ENCODE measurements at places on chromosomes 2 and 18. TPM values are rescaled to one million over a fixed set of nuclear protein-coding genes. Genes with fewer than 3 reads are reported as not detected.

The PLEKHH2 gene
- 20.3 TPM for total RNA-seq

- no peak overlapping the region for H3K4me3 ChIP-seq
- H3K36me3 ChIP-seq = no peaks in the 10 kb centered on the region
- H3K4me1 ChIP-seq = no peaks in the 10 kb centered on the region
- H3K27me3 ChIP-seq = no peaks in the 10 kb centered on the region
- no peak for DNase-seq
These were observed 33.0 kb downstream of the FTCDNL1 start for GRCh38 chr2:199818026-199818425.

GRCh38 chr2:97761192-97761591 is 47.8 kb downstream of the ZAP70 start:
- no peak for DNase-seq
- peaks cover 16% of the 10 kb centered on the region for H3K4me1 ChIP-seq
- H3K27ac ChIP-seq = no peak overlapping the region
- H3K27me3 ChIP-seq = no peaks in the 10 kb centered on the region

- no peak overlapping the region for H3K4me3 ChIP-seq
- no peaks in the 10 kb centered on the region for H3K36me3 ChIP-seq
- H3K4me1 ChIP-seq = no peaks in the 10 kb centered on the region
- no peaks in the 10 kb centered on the region for H3K27me3 ChIP-seq
- no peak for DNase-seq
These were observed 55.2 kb upstream of the PAX3 start for GRCh38 chr2:222353993-222354392.

DNA sequence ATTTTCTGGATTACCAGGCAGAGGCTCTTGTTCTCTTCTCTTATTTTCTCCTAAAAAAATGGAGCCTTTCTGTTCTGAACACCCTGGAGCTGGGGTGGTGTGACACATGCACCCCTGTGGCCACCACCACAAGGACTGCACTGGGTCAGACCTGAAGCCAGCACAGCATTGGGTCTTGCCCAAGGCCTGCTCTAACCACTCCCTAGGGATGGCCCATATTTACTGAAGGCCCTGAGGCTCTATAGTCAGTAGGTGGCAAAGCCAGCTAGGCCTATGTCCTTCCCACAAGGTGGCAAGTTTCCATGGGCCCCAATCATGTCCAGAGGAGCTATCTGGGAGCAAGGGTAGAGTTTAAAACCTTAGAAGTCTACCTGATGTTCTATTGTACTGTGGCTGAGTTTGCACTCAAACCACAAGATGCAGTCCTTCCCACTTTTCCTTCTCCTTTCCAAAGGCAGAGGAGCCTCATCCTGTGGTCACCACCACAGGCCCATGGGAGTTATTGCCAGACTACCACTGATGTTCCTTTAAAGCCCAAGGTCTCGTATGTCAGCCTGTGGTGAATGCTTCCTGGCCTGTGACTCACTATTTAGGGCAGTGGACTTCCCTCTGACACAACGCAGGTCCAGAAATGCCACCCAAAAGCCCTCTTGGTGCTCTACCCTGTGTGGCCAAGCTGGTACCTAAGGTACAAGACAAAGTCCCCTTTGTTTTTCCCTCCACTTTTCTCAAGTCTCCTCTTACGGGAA is 15.0 kb upstream of the FMNL2 start:
- H3K27ac ChIP-seq = no peak overlapping the region
- no peak for DNase-seq
- no peaks in the 10 kb centered on the region for H3K36me3 ChIP-seq
- H3K4me1 ChIP-seq = no peaks in the 10 kb centered on the region
- H3K4me3 ChIP-seq = no peak overlapping the region
- H3K27me3 ChIP-seq = no peaks in the 10 kb centered on the region

GRCh38 chr2:74181739-74182138 is 3.1 kb upstream of the MOB1A start:
- DNase-seq = no peak
- no peak overlapping the region for H3K27ac ChIP-seq
- no peaks in the 10 kb centered on the region for H3K36me3 ChIP-seq
- no peaks in the 10 kb centered on the region for H3K27me3 ChIP-seq
- H3K4me3 ChIP-seq = no peak overlapping the region

DNA sequence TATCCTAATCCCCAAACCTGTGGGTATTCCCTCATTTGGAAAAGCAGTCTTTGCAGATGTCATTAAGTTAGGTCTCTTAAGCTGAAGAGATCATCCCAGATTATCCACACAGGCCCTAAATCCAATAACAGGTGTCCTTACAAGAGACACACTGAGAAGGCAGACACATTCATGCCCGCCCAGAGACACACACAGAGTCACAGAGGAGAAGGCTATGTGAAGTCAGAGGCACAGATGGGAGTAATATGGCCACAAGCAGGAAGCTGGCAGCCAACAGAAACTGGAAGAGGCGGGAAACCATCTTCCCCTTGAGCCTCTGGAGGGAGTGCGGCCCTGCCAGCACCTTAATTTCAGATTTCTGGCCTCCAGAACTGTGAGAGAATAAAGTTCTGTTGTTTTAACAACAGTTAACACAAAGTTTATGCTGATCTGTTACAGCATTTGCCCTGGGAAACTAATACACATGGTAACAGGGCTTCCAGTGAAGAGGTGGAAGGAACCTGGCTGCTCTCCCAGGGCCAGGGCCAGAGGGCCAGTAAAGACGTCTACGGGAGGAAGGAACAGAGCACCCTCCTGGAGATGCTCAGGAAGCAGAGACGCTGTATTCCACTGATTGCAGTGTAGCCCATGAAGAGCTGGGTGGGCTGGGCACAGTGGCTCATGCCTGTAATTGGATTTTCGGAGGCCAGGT is 217.5 kb downstream of the GLI2 start:
- no peak for DNase-seq
- H3K27ac ChIP-seq = no peak overlapping the region
- H3K4me1 ChIP-seq = peaks cover under 1% of the 10 kb centered on the region
- H3K4me3 ChIP-seq = no peak overlapping the region

DNA sequence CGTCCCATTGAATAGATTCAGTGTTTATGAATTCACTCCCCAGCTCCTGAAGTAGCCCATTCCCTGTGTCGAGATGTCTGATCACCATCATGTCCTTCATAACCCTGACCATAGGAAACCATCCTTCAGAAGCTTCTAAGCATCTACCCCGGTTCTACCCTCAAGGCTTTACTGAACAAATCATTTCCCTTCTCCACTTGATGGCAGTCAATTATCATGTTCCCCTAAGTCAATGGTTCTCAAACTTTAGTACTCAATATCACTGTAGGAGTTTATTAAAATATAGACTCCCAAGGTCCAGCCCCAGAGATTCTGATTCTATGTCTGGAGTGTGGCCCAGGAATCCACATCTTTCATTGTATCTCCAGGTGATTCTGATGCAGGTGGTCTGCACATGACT is 228.4 kb upstream of the SP5 start:
- H3K27ac ChIP-seq = no peak overlapping the region
- no peaks in the 10 kb centered on the region for H3K36me3 ChIP-seq
- no peaks in the 10 kb centered on the region for H3K4me1 ChIP-seq
- no peak overlapping the region for H3K4me3 ChIP-seq

DNA sequence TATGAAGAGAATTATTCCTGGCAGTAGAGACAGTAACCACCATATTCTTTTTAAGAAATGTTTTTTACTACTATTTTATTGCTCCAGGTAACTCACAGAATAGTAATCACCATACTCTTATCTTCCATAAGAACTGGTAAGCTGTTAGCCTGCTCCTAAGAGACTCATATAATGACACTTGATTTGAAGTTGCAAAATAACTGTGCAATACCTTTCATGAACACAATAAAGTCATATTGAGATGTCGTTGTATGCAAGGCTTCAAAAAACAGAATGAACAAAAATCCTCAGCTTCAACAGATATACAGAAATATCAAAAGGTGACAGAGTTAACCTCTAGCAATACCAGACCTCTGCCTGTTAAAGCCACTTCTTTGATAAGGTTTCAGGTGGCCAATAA is 360.1 kb downstream of the NBAS start:
- peaks cover 5% of the 10 kb centered on the region for H3K4me1 ChIP-seq
- no peaks in the 10 kb centered on the region for H3K27me3 ChIP-seq
- no peaks in the 10 kb centered on the region for H3K36me3 ChIP-seq
- no peak for DNase-seq
- H3K27ac ChIP-seq = no peak overlapping the region

GRCh38 chr2:120683081-120683480 is 52.6 kb upstream of the GLI2 start:
- H3K4me1 ChIP-seq = no peaks in the 10 kb centered on the region
- no peak overlapping the region for H3K4me3 ChIP-seq
- no peak overlapping the region for H3K27ac ChIP-seq
- no peaks in the 10 kb centered on the region for H3K36me3 ChIP-seq
- DNase-seq = no peak

DNA sequence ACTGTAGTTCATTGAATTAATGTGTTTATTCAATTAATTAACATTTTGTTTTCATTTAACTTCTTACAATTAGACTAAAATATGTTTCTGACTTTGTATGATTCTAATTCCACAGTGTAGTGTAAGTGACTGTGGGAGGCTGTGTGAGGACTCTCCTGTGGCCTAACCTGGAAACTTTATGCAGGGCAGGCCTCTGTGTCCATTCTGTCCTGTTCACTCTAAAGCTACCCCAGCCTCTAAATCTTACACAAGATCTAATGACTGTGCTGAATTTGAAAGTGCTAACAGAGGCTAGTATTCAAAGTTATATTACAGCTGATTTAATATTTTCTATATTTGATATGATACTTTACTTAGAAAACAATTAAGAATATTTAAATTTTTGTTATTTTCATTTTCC is 270.5 kb upstream of the CDH19 start:
- no peaks in the 10 kb centered on the region for H3K36me3 ChIP-seq
- H3K27ac ChIP-seq = no peak overlapping the region
- no peak for DNase-seq
- no peak overlapping the region for H3K4me3 ChIP-seq
- H3K4me1 ChIP-seq = no peaks in the 10 kb centered on the region
- H3K27me3 ChIP-seq = no peaks in the 10 kb centered on the region

The POTEC gene
- not detected for total RNA-seq

- H3K27me3 ChIP-seq = no peaks in the 10 kb centered on the region
- peak overlapping the region; percentile 88 for H3K27ac ChIP-seq
These were observed 2.8 kb downstream of the TMEM150A start for GRCh38 chr2:85599468-85600234.

DNA sequence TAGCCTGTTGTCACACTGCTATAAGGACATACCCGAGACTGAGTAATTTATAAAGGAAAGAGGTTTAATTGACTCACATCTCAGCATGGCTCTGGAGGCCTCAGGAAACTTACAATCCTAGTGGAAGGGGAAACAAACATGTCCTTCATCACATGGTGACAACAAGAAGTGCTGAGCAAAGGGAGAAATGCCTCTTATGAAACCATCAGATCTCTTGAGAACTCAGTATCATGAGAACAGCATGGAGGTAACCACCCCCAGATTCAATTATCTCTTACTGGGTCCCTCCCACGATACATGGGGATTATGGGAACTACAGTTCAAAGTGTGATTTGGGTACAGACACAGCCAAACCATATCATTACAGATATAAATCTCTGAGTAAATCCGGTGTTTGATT is 148.7 kb downstream of the PRPF40A start:
- no peak for DNase-seq
- H3K36me3 ChIP-seq = no peaks in the 10 kb centered on the region
- H3K27me3 ChIP-seq = no peaks in the 10 kb centered on the region

GRCh38 chr2:215418064-215418963 is 17.6 kb downstream of the FN1 start:
- H3K4me1 ChIP-seq = peaks cover 65% of the 10 kb centered on the region
- H3K4me3 ChIP-seq = no peak overlapping the region
- peaks cover 92% of the 10 kb centered on the region for H3K36me3 ChIP-seq
- DNase-seq = no peak
- peak overlapping the region; percentile 72 for H3K27ac ChIP-seq

GRCh38 chr2:20491739-20492531 is 45.1 kb downstream of the RHOB start:
- H3K27ac ChIP-seq = peak overlapping the region; percentile 28
- DNase-seq = no peak
- no peaks in the 10 kb centered on the region for H3K27me3 ChIP-seq
- no peaks in the 10 kb centered on the region for H3K36me3 ChIP-seq

DNA sequence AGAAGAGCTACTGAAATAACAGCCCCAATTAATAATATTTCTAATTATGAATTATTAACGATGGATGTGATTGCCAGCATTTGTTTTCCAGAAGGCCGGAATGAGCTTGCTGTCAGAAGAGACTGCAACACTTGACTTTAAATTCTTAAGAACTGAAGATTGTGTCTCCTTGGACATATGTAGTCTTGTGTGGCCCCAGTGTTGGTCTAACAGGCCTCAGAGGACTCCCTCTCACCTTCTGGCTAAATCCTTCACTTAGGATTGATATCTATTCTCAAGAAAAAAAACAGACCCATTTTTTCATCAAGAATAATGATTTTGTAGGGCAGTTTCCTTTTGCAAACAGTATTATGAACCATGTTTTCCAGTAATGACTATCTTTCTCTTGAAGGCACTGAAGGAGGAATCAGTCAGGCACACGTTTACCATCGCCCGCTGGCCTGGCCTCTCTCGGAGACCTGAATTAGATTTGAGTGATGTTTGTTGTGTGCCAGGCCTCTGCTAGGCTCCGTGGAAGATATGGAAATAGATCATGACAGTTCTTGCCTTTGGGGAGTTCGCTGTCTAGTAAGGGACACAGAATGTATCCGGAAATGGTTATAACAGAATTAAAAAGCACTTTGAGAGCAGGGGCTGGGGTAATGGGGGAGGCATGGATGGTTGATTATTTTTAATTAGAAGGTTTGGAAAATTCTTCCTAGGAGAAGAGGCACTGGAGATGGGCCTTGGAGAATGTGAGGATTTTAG is 258.0 kb downstream of the MYCN start:
- DNase-seq = no peak
- H3K4me3 ChIP-seq = no peak overlapping the region
- no peak overlapping the region for H3K27ac ChIP-seq
- H3K4me1 ChIP-seq = no peaks in the 10 kb centered on the region

DNA sequence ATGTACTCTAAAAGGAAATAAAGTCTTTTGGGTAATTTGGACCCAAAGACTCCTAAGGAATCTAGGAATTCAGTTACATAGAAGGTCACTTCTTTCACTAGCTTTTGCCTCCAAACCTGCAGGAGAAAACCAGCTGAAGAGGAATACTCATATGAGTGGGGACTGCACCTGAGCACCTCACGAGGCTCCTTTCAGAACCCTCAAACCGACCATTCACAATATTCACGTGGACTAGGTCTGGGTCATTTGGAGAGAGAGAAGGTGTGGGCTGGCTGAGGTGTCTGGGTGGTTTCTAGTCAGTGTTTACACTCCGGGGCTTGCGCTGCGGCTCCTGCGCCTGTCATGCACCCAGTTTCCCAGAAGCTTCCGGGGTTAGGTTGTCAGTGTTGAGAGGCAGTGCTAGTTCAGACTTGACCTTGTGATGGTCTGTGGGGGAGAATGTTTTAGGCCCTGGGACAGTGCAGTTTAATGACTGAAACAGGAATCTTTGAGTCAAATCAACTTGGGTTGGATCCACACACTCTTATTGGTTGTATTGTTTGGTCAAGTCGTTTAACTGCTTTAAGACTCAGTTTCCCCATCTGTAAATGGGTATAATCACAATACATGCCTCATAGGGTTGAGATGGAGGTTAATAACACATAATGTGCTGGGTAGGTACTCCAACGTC is 78.4 kb downstream of the LIMS1 start:
- no peak overlapping the region for H3K4me3 ChIP-seq
- H3K4me1 ChIP-seq = peaks cover 63% of the 10 kb centered on the region
- no peaks in the 10 kb centered on the region for H3K27me3 ChIP-seq
- peak overlapping the region; percentile 32 for H3K27ac ChIP-seq
- H3K36me3 ChIP-seq = no peaks in the 10 kb centered on the region
